ENCODE measurements at places on chromosomes 5 and 9.

GRCh38 chr9:108517651-108518365 lies 338.0 kb downstream of the ACTL7B start:
- DNase-seq = no peak

DNA sequence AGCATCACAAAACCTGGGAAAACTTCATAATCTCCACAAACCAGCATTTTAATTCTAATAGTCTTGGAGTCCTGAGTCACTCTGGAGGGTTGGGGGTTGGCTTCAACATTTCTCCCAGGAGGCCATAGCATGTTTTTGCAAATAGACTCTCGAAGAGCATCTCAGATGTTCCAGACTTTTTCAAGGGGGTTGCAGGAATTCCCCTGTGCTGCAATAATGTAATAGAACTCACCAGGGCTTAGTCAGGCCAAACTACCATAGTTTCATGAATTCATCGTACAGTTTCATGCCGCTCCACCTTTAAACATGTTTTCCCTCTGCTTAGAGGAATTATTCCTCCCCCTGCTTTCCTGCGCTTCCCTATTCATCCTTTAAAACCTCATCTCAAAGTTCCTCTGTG lies 499.5 kb upstream of the KLF4 start:
- no peak for DNase-seq

GRCh38 chr5:146799671-146800070 lies 78.9 kb downstream of the PPP2R2B start:
- DNase-seq = no peak

DNA sequence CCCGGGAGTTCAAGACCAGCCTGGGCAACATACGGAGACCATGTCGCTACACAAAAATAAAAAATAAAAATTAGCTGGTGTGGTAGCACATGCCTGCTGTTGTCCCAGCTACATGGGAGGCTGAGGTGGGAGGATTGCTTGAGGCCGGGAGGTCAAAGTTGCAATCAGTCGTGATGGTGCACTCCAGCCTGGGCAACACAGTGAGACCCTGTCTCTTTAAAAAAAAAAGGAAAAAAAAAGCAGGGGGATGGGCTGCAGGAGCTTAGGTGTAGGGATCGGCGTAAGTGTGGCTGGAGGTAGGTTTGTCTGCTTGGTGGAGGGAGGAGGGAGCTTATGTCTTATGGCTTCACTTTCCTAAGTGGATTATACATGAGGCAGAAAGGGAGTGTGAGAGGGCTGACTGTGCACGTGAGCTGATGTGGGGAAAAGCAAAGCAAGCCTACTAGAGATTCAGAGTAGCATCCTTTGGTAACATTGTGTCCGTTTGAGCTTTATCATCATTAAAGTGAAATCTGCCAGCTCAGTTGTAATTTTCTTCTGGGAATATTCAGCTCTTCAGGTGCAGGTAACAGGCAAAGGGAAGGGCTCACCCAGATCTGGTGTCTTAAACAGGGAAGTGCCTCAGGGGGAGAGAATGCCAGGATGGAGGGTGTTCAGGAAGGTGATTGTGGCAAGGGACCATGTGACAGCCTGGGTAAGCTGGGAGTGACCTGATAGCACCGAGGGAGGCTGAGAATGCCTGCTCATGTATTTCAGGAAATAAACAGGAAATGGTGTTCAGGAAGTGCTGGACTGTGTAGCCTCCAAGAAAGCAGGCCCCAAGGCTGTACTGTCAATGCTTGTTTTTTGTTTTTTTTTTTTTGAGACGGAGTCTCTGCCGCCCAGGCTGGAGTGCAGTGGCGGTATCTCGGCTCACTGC lies 17.6 kb upstream of the SETX start:
- no peak for DNase-seq

- DNase-seq = no peak
These were observed 111.5 kb upstream of the FSTL4 start for GRCh38 chr5:133723651-133724366.

GRCh38 chr5:172791286-172791685 lies 20.3 kb upstream of the DUSP1 start:
- DNase-seq = no peak
